ENCODE measurements at places on chromosomes 6 and 20.

DNA sequence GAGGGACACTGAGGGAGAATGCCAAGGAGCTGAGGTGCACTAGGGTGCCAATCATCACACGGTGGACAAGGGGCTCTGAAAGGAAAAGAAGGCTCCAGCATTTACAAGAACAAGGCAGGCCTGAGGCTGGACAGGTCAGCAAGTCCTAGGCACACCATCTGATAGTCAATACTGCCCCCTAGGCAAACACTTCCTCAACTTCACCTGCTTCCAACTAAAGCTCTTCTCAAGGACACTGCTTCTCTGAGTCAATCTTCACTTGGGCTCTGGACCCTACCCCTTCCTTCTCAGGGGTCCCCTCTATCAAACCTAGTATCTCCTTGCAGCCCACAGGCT, 37.7 kb upstream of the SLC4A11 start:
- peak; percentile 49 for DNase-seq

DNA sequence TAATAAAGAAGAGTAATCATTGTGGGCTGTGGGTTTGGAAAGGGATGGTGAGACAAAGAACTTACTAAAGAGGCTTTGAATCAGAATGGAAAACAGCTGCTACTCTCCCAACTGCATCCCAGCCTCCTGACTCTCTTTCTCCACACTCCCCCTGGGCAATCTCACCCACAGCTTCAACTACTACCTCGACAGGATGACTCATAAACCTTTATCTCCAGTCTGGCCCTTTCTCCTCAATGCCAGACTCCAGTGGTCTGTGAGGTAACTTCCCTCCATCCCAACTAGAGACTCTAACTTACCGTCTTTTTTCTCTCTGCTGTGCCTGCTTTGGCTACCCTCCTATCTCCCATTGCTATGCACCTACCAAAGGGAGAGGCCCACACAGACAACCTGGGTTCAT, 135.3 kb upstream of the RREB1 start:
- DNase-seq, result no peak

- peak; percentile 67 for DNase-seq
Observed at GRCh38 chr20:6704132-6704861, 63.2 kb upstream of the BMP2 start.

- DNase-seq, result no peak
Observed at GRCh38 chr20:12998046-12998445, 10.7 kb upstream of the SPTLC3 start.

DNA sequence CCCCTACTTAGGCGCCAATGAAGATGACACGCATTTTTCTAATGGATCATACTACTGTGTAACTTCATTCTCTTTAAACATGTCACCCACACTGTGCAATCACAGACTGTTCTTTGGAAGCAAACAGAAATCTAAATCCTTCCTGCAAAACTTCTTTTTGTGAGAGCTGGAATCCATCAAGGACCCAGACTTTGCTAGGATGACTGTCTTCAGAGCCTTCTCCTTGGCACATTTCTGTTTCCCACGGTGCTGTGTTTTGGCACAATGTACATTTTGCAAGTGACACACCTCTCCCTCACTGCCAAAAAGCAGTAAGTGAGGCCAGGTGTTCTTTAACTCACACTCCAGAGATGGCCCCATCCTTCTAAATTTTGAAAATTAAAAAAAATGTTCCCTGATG, 21.7 kb upstream of the TAGAP start:
- DNase-seq, result no peak

GRCh38 chr6:33654831-33655554, 33.9 kb downstream of the ITPR3 start:
- no peak for DNase-seq

GRCh38 chr6:36639171-36639808, 39.2 kb upstream of the CDKN1A start:
- DNase-seq, result no peak

DNA sequence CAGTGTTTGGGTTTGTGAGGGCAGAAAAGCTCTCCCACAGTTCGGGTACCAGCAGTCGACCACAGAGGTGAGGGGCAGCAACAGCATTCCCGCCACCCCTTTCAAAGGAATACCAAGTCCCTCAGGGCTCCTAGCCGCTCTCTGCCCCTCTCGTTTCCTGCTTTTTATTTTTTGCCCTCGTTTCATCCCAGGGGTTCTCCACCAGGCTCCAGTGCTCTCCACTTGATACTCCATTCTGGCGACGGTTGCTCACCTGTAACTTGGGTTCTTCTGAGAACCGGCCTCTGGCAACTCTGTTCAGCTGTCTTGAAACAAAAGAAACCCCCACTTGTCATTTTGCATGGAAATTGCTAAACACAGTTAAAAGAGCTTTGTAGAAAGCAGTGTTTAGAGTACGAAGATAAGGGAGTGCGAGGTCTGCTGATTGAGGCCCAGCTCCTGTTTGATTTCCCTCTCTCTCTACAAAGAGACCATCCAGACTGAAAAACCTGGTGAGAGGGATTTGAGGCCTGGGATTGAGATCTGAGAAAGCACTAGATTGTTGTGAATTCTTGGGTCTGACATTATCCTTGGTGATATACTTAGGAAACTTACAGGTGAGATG, 28.7 kb downstream of the IGF2R start:
- no peak for DNase-seq

GRCh38 chr6:135056632-135057031, 2.0 kb upstream of the HBS1L start:
- no peak for DNase-seq

Data from A549 (cell line).